ENCODE measurements at places on chromosomes 2 and 18.

DNA sequence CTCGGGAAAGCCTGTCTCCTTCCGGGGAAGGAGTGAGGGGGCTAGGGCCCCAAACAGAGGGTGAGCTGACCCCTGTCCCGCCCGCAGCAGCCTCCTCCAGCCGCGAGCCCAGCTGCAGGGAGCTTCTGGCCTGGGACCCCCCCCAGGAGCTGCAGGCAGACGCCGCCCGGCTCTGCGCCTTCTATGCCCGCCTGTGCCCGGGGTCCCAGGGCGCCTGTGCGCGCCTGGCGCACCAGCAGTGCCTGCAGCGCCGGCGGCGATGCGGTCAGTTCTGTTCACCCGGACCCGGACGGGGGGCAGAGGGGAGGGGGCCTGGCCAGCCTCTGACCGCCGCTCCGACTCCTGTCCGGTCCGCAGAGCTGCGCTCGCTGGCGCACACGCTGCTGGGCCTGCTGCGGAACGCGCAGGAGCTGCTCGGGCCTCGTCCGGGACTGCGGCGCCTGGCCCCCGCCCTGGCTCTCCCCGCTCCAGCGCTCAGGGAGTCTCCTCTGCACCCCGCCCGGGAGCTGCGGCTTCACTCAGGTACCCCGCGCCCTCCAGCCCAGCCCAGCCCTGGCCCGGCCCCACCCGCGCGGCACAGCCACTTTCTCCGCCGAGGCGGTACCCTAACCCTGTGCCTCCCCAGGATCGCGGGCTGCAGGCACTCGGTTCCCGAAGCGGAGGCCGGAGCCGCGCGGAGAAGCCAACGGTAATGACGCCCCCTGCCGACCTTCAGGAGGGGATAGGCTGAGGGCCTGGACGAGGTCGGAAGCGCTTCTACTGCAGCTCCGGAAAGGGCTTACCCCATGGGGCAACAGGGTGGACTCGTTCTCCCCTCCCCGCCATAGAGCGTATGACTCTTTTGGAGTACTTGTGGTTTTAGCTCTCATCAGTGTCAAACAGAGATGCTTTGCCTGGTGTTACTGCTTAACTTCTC is 2.0 kb upstream of the CHRND start:
- no peak for DNase-seq

DNA sequence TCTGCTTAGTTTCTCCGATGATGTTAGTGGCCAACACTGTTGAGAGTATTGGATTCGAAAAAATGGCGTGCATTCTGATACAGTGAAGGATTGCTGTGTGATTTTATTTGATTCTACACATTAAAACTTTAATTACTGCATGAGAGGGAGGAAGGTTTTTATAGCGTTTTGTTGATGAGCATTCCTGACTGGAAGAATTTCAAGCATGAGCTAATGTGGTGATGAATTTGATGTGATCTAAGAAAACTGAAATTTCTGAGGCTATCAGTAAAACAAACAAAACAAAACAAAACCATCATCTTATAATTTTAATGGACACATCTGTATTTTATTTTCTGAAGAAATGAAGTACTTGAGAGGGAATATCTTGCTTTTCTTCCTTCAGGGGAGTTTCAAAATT is 59.6 kb downstream of the ITGB6 start:
- DNase-seq = no peak

DNA sequence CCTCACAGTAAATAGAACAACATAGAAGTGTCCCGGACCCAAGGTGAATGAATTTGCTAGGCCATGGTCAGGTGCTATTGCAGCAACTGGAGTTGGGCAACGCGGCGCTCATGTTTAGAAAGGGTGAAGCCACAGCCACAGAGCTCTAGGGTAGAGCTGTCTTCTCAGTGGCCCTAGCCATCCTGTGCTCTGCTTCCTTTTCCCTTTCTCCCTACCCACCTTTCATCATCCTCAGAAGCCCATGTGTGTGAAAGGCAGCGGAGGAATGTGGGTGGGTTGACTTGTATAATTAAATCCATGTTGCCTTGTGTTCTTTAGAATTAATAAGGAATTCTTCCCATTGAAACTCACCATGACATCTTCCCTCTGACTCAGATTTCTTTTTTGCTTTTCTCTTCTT is 336.7 kb downstream of the OSR1 start:
- DNase-seq = no peak

DNA sequence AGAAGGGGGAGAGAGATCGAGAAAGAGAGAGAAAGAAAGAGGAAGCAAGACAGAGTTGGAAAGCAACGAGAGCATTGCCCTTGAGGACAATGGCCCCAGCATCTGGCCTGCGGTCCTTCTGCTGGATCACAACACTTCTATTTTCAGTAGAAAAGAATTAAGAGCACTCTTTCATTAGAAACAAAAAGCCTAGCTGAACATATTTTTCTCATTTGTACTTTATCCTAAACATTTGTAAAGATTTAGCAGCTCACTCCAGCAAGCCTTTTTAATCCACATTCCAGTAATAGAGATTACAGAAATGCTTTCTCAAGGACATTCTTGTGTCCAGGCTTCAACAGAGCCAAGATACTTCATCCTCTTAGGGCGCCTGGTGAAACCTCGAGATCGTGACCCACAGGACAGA is 31.6 kb upstream of the AFF3 start:
- no peak for DNase-seq

- no peak for DNase-seq
Measured at GRCh38 chr18:58048081-58048642, 4.1 kb downstream of the NEDD4L start.

GRCh38 chr18:44811572-44812125 is 131.0 kb downstream of the SETBP1 start:
- DNase-seq = no peak

- DNase-seq = no peak
Measured at GRCh38 chr2:194854941-194855340, 802.1 kb upstream of the SLC39A10 start.

DNA sequence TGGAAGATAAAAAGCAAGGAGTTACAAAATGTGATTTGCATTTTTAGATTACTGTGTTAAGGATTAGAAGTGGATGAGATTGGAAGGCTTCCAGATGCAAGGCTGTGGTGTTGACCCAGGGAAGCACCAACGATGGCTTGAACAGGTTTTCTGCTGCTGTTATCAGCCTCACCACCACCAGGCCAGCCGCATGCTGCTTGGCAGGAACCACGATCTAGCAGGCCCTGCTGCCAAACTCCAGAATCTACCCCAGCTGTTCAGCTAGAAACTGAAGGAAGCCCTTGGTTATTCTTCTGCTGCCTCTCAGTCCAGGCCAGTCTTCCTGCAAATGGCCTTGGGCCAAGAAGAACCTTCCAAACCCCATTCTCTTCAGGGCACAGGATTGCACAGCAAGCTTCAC is 133.9 kb downstream of the MTCL1 start:
- no peak for DNase-seq

DNA sequence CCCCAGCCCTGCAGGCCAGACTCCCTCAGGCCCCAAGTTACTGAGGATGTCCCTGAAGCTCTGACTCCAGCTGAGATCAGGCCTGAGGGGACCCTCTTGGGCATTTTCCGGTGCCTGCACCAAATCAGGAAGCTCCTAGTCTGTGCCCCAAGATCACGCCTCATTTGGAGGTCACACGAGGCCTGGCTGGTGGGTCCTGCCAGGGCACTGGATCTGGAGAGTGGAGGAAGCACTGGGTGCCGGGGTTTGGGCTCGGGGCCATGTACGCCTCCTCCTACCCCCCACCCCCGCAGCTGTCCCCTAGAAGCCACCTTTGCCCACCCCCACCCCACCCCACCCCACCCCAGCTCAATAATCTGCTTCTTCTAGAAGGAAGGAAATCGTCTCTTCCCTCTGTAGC is 16.2 kb downstream of the SH2D6 start:
- DNase-seq = no peak

DNA sequence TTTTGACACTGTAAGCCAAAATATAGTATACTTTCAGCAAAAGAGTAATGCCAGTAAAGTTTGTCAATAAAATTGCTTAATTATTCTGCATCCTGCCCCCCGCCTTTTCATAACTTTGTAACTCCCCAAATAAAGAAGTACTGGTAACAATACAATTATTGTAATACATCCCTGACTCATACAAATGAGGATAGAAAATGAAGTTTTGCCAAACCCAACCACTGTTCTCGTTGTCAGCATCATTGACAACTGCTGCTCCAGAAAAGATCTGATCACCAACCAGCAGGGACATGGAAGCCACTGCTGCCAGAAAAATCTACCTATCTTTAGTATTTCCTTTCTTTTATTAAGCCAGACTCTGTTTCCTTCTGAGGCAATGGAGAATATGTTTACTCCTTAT is 27.1 kb downstream of the SCN3A start:
- no peak for DNase-seq

DNA sequence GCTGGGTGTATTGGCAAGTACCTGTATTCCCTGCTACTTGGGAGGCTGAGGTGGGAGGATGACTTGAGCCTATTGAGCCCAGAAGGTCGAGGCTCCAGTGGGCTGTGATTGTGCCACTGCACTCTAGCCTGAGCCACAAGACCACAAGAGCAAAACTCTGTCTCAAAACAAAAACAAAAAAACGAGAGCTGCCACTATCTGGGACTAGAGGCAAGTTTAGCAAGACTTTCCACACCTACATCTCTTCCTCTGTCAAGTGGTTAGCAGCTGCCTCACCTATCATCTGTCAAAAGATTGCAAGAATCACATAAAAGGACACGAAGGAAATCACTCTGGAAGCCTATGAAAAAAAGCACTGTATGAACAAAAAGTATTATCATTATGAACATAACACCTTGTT is 55.2 kb upstream of the RIOK3 start:
- no peak for DNase-seq

DNA sequence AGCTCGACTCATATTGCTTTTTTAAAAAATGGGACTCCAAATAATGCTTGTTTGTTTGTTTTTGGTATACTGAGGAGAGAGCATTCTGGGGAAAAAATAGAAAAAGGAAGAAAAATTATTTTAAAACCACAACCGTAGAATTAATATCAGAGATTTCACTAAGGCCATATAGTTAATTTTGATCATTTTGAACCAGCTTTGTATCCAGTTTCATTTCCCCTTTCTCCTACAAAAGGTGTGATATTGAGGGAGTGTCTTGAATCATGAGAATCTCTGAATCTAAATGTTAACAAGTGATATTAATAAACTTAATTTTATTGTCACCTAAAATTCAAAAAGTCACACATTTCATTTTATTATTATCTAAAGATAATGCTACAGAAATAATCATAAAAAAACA is 198.5 kb upstream of the GALNT5 start:
- DNase-seq = no peak

GRCh38 chr2:237665713-237666143 is 38.3 kb downstream of the LRRFIP1 start:
- no peak for DNase-seq

DNA sequence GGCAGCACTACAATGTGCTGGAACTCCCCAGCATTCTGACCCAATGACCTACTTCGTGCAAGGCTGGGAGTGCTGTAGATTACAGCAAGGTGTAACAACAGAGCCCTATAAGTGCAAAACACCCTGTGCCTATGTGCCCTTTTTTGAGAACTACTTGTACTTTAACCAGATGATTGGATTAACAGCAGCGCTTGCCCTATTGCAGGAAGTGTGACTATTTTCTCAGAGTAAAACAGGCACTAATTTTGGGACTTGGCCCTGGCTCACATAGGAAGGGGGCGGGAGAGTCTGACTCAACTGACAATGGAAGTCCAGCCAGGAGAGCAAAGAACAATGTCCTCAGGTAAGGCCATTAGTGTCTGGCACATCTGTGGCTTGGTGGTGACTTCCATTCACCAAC is 35.6 kb upstream of the RNF125 start:
- no peak for DNase-seq

GRCh38 chr2:62364791-62365528 is 141.0 kb downstream of the TMEM17 start:
- no peak for DNase-seq

DNA sequence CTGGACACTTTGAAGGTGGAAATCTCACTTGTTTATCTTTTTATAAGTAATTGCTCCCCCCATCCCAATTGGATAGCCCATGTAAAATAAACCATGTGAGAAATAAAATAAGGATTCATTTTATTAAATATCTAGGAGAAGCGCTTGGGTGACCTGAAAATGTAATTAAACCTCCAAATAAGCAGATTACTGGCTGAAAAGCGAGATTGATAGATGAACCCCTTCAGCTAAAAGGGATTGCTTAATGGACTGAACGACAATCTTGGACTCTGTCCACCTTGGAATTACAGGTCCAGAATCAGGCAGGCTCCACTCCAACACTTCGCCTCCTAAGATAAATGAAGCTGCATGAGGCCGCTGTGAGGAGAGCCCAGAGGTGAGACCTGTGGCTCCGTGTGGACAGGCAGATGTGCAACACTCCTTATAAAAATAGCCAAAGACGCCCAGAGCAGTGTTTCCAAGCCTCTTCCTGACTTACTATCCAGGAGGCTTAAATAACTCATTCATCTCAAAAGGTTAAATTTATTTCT is 441.5 kb downstream of the MTX2 start:
- DNase-seq = no peak

DNA sequence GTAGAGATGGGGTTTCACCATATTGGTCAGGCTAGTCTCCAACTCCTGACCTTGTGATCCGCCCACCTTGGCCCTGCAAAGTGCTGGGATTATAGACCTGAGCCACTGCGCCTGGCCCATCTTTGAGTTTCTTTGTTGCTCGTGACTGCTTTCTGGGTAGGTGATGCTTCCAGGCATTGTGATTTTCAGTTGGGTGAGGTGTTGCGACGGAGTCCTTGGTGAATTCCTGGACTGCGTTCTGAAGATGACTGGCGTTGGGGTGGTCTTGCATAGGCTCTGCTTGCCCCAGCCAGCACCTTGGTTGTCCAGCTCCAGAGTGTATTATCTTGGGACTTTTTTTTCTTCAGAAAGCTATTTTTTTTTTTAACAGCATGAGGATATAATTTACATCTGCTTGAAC is 103.4 kb downstream of the DCDC2C start:
- no peak for DNase-seq

GRCh38 chr18:63465059-63465458 is 11.7 kb upstream of the SERPINB5 start:
- no peak for DNase-seq

DNA sequence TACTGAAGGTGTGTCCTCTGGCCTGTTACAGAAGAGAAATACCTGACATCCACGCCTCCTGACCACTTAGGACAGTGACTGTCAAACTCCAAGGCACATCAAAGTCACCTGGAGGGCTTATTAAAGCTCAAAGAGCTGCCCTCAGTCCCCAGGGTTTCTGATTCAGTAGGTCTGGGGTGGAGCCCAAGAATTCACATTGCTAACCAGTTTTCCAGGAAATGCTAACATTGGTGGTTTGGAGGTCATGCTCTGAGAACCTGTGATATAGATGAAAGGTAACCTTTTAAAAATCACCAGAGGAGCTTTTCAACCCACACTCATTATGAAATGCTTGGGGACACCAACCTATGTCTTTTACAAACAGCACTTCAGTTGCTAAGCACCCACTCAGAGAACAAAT is 172.3 kb downstream of the ALK start:
- DNase-seq = no peak

- no peak for DNase-seq
Measured at GRCh38 chr2:152617456-152618192, 99.6 kb downstream of the PRPF40A start.

DNA sequence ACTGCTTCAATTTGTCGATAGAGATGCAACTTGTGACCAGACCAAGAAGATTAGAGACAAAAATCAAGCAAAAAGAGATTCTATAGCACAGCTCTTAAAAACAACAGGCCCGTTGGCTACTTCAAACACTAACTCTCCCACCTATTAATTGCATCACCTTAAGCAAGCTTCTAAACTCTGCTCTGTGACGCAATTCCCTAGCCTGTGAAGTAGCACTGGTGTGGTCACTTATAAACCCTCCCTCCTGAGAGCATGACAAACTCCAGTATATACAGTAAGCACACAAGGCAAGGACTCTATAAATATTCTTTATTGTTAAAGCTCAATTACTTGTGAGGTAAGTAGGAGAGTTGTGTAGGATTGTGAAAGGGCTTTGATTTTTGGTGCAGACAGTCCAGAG is 72.3 kb downstream of the CMPK2 start:
- DNase-seq = no peak
